ENCODE measurements at places on chromosomes 1 and 21.

DNA sequence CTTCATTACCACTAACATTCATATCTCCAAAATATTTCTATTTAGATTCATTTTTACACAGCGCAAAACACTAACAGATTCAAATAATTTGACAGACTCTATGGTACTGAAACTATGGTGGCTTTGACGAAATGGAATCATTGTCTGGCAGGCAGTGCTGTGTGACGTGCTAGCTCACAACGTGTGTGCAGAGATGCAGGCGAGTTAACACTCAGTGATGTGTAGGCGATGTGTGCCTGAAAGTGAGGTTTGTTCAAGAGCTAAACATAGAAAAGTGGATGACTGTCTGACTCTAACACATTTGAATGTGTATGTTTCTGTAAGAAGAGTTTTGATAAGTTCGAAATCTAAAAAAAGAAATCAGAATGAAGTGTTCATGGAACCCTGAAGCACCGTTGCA, 97.7 kb downstream of the RYR2 start:
- no peak for DNase-seq

DNA sequence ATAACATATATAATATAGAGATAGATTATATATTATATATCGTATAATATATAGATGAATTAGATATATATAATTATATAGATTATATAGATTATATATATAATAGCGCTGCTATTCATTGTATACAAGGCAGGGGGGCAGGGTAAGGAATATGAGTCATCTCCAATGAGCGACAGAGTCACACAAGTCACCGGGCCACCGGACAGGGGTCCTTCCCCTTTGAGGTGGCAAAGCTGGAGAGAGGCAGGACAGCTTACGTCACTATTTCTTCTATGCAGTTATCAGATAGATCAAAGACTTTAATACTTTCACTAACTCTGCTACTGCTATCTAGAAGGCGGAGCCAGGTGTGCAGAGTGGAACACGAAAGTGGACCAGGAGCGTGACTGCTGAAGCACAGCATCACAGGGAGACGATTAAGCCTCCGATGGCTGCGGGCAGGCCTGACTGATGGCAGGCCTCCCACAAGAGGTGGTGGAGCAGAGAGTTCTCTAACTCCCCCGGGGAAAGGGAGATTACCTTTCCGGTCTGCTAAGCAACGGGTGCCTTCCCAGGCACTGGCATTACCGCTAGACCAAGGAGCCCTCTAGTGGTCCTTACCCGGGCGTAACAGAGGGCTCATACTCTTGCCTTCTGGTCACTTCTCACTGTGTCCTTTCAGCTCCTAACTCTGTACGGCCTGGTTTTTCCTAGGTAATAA, 2154.7 kb downstream of the MRPL39 start:
- no peak for DNase-seq

DNA sequence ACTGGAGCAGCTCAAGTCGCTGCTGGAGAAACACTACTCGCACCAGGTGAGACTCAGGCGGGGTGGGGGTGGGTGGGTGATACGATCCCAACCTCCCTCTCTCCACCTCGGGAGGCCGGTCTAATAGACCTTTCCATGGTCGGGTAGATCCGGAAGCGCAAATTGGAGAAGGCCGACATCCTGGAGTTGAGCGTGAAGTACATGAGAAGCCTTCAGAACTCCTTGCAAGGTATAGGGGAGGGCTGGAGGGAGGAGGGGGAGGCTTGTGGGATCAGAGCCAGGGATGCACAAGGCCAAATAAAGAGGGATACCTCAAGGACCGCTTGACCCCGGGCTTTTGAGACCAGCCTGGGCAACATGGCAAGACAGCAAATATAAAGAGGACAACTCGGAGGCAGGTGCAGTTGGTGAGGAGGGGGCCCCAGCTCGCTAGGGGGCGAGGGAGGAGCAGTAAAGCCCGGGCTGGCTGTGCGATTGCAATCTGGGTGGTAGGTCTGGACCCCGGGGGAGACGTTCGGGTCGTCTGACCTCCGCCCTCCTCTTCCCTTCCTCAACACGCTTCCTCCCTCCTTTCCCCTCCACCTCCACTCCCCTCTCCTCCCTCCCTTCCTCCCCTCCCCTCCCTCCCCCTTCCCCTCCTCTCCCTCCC, 546 bp downstream of the HES3 start:
- DNase-seq = no peak

DNA sequence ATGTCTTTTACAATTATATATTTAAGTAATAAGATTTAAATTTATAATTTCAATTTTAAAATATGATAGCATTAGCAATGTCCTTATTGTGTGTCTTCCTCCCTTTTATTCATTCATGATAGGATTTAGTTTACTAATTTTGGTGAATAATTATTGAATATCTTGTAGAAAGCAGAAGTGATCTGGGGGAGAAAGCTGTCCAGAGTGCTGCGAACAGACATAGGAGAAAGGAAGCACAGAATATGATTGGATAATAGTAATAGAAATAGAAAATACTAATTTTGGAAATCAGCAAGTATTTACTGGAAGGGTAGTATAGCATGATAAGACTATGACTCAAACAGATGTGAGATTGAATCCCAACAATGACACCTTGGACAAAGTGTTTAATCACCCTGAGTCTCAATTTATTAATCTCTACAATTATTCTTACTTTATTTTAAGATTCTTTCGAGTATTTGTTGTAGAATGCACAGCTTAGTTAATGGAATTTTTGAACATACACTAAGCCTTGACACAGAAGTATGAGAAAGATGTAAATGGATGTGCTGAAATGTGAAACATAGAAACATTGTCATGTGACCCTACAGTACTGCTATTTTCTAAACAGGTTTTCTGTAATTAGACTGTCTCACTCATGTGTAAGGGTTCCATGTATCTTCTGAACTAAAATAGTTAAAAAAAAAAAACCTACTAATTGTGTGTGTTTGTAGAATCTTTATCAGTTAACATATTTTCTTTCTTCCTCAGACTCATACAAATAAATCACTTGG, 7.9 kb downstream of the SH3GLB1 start:
- no peak for DNase-seq

All from NCI-H748 treated with DMSO at 0.1 percent for 48 hours (cell line).